SK-MEL-5 (cell line): ENCODE measurements at places on chromosomes 4 and X.

DNA sequence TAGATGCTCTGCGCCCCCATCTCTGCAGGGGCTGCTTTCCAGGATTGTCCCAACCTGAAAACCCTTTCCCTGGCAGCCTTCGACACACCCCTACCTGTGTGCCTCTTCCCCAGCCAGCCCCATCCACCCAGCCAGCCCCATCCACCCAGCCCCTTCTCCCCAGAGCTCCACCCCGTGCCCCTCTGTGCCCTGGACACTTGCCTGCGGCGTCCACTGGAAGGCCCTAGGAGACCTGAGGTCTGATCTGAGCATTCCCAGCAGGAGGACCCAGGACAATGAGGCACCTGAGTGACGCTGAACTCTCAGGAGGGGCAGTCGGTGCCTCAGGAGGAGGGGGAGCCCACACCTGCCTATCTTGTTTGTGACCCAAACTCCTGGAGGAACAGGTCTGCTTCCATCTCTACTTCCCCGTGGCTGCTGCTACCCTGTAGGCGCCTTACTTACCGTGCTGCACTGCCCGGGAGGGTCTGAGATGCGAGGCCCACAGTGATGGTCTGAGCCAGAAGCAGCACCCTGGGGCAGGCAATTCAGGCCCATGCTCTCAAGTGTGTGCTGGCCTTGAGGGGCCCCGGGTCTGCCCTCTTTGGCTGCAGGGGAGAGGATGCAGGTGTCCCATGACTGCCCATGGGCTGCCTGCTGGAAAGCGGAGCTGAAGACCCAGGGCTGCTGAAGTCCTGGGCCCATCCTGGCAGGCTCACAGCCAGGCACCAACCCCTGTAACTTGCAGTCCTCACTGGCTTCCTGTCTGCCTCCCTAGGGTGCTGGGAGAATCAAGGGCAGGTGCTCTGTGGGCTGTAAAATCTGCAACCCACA is 4.9 kb downstream of the LRPAP1 start:
- no peak for DNase-seq

- DNase-seq, result no peak
Measured at GRCh38 chr4:40190019-40190418, 6.8 kb upstream of the RHOH start.

GRCh38 chr4:54908763-54909162 is 216.6 kb downstream of the KDR start:
- no peak for DNase-seq

GRCh38 chrX:9312922-9313867 is 151.7 kb upstream of the TBL1X start:
- DNase-seq, result peak; percentile 53

GRCh38 chrX:154605566-154605965 is 13.5 kb downstream of the CTAG1B start:
- DNase-seq, result no peak

GRCh38 chrX:68705986-68706385 is 58.5 kb downstream of the STARD8 start:
- DNase-seq, result no peak

GRCh38 chr4:94413085-94413840 is 38.5 kb upstream of the PDLIM5 start:
- DNase-seq, result no peak

- DNase-seq, result no peak
Measured at GRCh38 chrX:111687305-111687704, 6.3 kb downstream of the ALG13 start.

DNA sequence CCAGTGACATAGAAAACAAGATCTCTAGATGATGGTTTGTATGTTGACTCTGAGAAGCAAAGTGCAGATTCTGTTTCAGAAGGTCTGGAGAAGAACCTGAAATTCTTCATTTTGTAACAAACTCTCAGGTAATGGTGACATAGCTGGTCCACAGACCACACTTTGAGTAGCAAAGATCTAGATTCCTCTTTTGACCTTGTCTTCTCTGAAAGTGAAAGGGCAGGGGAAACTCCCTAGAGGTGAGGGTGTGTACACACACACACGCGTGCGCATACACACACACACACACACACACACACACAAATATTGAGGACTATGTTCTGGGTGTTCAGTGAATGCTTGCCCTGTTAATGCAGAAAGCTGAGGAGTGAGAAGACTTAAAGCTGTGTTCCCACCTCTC is 110.1 kb downstream of the NHSL2 start:
- no peak for DNase-seq

DNA sequence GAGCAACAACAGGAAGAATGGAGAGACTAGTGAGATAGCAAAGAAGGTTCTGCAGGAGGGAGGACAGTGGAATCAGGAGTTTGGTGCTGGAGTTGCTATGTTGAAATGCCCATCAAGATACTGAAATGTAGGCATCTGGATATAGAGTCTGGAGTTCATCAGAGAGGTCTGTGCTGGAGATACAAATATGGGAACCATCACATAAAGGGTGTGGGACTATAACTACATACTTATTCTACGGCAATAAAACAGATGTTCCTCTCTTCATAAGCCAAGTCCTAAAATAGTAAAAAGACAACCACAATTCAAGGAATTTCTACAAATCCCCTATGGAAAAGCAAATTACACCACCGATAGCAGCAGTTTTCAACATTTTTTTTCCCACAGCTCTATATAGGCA is 1.6 kb downstream of the MED14 start:
- DNase-seq, result no peak

DNA sequence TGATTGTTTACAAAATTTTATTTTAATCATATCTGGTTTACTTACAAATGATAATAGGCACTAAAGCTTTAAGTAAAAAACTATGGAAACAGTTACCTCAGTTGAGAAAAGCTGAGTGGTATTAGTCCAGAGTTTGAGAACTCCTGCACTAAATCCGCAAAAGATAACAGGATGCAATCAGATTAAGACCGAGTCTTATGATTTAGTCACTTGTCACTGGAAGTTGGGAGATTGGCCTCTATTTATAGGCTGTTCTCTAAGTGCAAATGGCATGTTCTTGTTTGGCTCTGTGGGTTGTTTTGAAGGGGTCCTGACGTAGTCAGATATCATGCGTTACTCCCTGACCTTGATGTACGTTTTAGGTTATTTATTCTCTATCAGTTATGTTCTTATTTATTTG is 6.3 kb downstream of the GPAT3 start:
- no peak for DNase-seq

GRCh38 chrX:150363561-150364346 is 637 bp downstream of the MAMLD1 start:
- no peak for DNase-seq

DNA sequence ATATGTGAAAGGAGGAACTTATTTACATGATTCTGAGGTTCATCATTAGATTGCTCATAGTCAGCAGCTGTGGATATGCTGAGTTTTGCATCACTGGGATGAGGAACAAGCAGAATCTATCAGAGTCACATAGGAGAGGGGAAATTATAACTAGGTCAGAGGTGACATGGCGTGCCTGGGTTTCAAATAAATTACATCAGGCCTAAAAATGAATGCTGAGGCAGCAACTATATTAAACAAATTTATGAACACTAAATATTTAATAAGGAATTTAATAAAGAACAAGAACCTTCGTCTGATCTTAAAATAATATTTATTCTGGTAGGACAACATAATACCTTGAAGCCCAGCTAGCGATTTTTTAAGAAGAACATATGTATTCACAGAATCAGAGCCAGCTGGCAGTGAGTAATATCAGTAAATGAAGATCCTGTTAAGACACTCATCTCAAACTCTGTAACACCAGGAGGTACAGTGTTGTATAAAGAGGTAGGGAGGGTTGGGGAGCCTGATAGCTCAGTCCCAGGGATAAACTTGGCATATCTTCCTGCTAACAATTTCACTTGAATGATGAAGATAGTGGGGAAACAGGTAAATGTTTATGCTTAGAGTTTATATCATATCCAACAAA is 60.9 kb upstream of the HS3ST1 start:
- DNase-seq, result no peak

DNA sequence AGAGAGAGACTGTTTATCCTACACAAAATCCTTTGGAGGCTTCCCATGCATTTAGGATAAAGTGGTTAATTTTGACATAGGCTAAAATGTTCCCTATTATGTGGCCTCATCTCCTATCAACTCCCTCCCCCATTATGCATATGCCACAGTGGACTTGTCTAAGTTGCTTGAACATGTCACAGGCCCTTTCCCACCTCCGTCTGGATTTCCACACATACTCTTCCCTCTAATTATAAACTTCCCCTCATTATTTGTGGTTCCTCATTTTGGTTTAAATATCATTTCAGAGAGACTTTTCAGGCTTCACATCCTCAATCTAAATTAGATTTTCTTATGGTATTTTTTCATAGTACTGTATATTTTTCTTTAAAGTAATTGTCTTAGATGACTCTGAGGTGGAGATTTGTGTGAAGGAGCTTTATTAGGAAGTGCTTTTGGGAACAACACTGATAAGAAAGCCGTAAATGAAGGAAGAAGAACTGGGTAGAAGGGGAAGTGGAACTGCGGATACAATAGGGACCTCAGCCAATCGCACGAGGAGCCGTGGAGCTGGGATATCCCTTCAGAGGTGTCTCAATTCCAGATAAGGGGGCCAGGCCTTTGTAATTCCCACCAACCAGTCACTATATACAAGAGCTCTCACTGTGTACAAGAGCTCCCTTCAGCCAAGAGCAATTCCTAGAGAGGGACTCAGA is 7.9 kb downstream of the C4orf17 start:
- no peak for DNase-seq

DNA sequence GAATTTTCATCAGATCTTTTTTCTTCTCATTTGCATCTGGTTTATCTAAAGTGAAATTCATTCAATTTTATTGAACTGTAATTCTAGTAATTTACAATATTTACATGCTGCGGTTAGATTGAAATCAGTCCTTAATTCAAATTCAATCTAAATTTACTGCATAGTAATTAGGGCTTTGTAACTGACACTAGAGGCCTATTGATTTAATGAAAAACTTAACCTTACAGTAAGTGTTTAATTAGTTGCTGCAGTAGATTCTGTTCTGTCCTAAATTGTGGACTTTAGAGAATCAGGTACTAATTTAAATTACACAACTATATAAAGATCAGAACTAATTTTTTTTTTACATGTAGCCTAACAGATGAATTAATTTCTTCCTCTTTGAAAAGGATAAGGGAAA is 758.8 kb upstream of the TENM3 start:
- no peak for DNase-seq

DNA sequence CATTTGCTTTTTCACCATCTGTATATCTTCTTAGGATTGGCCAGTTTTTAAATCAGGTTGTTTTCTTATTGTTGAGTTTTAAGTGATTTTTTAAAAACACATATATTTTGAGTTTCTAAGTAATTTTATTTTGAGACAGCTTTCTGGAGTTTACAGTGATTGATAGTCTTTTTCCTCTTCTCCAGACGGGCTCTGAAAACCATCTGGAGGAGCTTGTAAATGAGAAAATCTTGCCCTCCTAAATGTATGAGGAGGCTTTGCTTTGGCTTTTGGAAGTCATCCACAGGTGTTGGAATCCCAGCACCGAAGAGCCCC is 160.2 kb downstream of the SOWAHB start:
- no peak for DNase-seq

DNA sequence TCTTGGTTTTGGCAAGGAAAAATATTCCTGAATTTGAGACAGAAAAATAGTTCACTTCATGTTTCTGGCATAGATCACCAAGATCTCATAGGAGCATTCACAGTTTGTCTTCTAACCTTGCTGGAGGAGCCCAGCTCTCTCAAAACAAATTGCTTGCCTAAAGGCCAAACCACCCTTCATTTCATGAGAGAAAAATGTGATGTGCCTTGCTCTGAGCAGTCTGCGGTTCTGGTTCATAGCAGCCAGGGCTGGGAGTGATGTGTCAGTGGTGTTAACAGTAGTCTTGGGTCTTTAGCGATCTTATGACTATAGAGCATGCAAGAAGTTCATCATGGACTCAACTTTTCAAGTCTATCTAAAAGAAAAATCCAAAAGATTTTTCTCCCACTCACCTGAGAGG is 183.3 kb downstream of the DCLK2 start:
- no peak for DNase-seq

DNA sequence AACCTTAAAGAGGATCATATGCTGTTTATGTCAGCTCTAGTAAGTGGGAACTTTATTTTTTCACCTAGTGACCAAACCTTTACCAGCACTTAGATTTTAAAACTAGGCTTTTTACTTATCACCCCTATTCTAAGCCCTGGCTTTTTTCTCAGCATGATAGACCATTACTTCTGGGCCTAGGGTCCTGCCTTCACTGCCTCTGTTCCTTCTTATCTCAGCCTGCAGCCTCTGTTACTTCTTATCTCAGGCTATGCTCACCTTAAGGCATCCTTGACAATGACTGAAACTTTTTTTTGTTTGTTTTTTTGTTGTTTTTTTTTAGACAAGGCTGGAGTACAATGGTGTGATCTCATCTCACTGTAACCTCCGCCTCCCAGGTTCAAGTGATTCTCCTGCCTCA is 59.6 kb downstream of the TMEM154 start:
- no peak for DNase-seq

GRCh38 chr4:166121897-166122296 is 248.9 kb downstream of the TLL1 start:
- no peak for DNase-seq

DNA sequence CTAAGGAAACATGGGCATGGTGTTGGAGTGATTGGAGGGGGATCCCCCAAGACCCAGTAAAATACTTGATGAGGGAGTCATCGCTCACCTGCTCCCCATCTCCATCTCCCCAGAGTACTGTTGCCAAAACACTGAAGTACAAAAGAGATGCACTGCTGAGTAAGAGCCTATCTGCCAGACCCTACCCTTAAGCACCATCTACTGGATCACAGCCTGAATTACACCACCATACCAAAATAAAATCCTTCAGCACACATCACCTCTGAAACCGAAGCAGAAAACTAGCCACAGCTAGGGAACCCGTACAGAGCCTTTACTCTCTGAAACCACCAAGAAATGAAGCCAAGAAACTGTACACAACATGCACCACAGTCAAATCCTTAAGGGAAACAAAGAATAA is 466.3 kb upstream of the ACTRT1 start:
- DNase-seq, result peak; percentile 21

DNA sequence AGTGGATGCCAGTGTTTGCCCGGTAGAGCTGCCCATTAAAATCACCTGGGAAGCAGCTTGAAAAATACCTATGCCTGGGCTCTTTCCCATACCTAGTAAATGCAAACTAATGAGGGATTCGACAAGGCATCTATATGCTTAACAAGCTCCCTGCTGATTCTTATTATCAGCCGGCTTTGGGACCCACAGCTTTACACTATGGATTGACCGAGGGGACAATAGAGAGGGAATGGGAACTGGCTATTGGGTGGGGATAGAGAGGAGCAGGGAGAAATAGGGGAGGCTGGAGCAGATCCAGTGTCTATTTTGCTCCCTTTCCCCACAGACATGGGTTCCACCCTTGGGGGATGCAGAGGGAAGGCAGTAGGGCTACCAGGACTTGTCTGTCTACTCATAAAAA is 103.1 kb upstream of the TEX13D start:
- DNase-seq, result no peak

DNA sequence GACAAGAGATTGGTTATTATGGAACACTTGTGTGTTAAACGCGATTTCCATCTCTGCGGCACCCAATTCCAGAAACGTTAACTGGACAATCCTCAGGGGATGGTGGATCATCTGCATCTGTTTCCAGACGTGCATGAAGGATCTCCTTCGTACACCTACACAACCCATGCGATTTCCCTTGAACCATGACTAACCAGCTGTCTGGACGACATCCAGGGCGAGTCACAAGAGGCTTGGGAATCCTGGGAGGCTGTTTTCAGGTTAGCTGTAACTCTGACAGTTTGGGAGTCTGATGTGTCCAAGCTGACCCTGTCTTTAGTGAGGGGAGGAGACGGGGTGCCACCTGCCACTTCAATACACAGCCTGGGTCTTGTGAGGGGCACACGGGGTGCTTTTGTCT is 84.5 kb downstream of the GATB start:
- no peak for DNase-seq
